A549 treated with ZK216348 at 1 μM for 4 hours (cell line): ENCODE measurements at places on chromosomes 12 and 14. TPM values are rescaled to one million over a fixed set of nuclear protein-coding genes. Genes with fewer than 3 reads are reported as not detected.

SPRYD4 gene
- total RNA-seq = 1.5 to 2.0 TPM (median 1.9 TPM) in 5 replicates

FAIM2 gene
- 0.09 TPM in 1 of 5 replicates, not detected in the others for total RNA-seq

CLEC2A gene
- total RNA-seq = not detected in 5 replicates

VRTN gene
- total RNA-seq = not detected in 5 replicates

HOXC10 gene
- total RNA-seq = 2.5 to 3.6 TPM (median 2.9 TPM) in 5 replicates

TROAP gene
- total RNA-seq = 75.1 to 98.9 TPM (median 85.1 TPM) in 5 replicates

RBP5 gene
- total RNA-seq = not detected in 5 replicates

BMP4 gene
- total RNA-seq = 1.2 to 2.9 TPM (median 2.7 TPM) in 5 replicates

KRT78 gene
- 0.24 TPM in 1 of 5 replicates, not detected in the others for total RNA-seq

RNU4-1 gene
- total RNA-seq = not detected in 5 replicates

DPY19L2 gene
- total RNA-seq = 1.3 to 3.3 TPM (median 2.6 TPM) in 5 replicates

BCAT1 gene
- total RNA-seq = 9.1 to 12.2 TPM (median 10.3 TPM) in 5 replicates
